Caki2 (cell line): ENCODE measurements at places on chromosomes 2 and 18.

- DNase-seq = peak; percentile 24
Observed at GRCh38 chr2:95346738-95347671, 49.9 kb downstream of the KCNIP3 start.

DNA sequence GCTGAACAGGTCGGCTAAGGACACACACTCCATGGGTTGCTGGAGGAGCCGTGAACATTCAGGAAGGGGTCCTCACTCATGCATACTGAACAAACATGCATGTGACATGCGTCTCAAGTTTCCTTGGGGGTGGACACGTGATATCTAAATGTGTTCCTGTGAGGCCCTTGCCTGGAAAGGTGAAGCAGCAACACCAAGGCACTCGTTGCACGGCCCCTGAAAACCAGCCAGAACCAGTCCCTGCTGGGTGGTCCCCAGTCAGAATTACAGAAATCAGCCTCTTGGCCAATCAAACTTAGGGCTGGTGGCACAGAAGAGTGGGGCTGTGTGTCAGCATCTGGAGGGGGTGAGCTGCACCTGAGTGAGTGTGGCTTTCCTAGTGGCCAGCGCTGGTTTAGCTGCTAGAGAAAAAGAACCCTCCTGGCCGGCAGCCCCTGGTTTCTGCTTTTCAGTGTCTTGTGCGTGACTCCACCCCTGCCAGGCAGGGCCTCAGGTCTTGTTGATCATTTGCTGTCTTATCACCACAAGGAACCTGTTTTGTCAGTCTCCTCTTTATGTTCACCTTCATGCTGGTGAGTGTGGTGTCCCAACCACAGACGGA, 3.2 kb upstream of the AQP12B start:
- no peak for DNase-seq

- peak; percentile 60 for DNase-seq
Observed at GRCh38 chr18:11976315-11977152, 4.8 kb upstream of the IMPA2 start.

GRCh38 chr18:79502782-79503181, 107.1 kb downstream of the NFATC1 start:
- DNase-seq = no peak

DNA sequence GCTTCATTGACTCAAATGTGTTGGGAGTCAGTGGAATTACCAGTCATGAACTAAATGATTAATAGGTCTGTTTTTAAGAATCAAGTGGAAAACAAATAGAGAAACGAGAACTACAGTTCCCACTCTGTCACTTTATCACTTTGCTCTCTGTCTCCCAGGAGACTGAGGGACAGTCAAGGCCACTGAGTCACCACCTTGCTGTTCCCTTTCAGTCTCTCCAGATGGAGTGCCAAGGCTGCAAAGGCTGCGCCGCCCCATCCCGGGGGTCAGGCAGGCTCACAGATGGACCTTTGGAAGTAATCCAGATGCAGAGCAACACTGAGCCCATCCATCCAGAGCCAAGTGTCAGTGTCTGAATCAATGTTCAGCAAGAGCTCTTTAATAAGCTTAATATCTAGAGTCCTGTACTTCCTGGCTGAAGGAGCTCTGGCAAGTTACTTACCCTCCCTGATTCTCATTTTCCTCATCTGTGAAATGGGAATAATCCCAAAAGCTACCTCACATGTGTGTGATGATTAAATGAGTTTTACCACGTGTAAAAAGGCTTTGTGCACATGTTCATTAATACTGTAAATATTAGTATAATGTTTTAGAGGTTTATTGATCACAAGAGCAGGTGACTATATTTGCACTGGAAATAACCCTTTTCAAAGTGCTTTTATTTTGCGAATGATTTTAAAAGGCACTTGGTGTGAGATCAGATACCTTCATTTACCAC, 43.0 kb upstream of the EFEMP1 start:
- no peak for DNase-seq

GRCh38 chr2:211093743-211094303, 537.4 kb downstream of the CPS1 start:
- no peak for DNase-seq

DNA sequence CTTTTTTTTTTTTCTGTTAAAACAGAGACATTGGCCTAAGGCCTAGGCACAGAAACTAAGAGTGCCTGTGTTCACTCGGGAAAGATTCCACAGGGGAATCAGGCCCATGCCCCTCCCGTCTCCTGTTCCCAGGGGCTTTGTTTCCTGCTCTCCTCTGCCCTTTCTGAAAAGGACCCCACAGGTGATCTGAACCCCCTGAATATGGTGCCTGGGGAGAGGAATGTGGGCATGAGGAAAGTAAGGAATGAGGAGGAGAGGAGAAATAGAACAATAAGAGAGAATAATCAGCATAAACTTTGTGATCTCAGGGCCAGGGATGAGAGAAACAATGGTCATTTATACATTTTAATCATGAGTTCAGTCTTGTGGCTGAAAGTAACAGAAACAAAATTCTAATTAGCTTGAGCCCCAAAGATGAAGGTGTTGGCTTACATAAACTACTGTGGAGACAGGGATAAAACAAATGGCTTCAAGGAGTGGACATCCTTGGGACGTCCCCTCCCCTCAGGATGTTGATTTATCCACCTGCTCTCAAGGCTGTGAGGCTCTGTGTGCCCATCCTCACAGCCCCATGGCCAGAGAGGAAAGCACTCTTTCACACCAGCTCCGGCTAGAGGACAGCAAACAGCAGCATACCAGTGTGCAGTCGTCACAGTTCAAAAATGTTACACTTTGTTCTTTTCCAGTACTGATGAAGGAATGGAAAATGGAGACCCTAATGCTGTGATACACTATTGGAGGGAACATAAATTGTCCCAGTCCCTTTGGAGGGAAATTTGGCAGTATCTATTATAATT, 46.4 kb upstream of the MRPL33 start:
- DNase-seq = no peak
